ENCODE measurements at places on chromosomes 7 and 10.

- peak; percentile 8 for DNase-seq
These were observed 13.1 kb downstream of the PHKG1 start for GRCh38 chr7:56079450-56080185.

DNA sequence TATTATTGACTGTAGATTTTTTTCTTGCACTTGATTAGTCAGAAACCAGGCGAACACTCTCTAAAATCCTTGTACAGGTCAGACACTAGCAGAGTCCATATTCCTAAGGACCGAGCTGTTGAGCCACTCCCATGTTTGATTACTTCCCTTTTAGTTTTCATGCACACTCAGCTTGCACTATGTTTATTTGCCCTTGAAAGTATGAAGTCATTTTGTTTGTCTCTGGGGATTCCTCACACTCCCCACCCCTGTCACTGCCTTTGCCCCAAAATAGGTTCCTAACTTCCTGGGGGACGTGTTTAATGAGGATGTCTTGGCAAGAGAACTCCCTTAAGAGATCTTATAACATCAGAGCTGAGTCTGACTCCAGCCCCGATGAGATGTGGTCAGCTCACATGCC is 182.1 kb downstream of the EVX1 start:
- DNase-seq = no peak

GRCh38 chr7:105006367-105007136 is 7.5 kb upstream of the KMT2E start:
- DNase-seq = no peak

DNA sequence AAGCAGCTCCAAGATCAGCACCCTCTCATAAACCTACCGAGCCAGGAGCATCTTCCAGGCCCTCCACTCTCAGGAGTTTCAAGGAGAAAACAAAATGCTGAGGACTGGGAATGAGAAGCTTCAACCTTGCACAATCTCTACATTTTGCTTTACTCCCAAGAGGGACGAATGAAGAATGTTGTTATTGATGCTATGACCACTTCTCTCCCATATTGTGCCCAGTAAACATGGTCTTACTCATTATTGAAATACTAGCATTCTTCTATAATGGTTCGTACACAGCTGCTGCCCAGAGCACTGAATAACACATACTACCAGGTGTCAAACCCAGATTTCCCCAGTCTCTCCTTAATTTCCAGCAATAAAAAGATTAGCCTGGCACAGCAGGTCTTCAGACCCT is 63.4 kb upstream of the BET1 start:
- no peak for DNase-seq

GRCh38 chr10:82245906-82246560 is 371.0 kb downstream of the NRG3 start:
- DNase-seq = no peak

DNA sequence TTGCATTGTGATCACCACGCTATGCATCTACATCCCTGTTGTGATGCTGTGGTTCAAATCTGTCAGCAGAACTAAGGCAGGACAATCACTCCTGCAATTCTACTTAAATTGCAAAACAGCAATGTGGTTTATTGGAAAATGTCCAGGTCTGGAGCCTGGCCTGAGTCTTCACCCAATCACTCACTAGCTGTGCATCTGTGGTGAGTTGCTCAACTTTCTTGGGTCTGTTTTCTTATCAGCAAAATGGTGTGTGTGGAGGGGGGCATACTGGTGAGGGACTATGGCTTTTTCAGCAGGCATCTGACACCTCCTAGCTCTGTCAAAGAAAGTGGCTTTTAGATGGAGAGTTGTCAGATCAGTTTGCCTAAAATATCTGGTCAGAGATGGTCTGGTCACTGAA is 108.3 kb upstream of the FEZF1 start:
- no peak for DNase-seq

GRCh38 chr7:23434147-23434917 is 36.0 kb downstream of the IGF2BP3 start:
- DNase-seq = no peak

DNA sequence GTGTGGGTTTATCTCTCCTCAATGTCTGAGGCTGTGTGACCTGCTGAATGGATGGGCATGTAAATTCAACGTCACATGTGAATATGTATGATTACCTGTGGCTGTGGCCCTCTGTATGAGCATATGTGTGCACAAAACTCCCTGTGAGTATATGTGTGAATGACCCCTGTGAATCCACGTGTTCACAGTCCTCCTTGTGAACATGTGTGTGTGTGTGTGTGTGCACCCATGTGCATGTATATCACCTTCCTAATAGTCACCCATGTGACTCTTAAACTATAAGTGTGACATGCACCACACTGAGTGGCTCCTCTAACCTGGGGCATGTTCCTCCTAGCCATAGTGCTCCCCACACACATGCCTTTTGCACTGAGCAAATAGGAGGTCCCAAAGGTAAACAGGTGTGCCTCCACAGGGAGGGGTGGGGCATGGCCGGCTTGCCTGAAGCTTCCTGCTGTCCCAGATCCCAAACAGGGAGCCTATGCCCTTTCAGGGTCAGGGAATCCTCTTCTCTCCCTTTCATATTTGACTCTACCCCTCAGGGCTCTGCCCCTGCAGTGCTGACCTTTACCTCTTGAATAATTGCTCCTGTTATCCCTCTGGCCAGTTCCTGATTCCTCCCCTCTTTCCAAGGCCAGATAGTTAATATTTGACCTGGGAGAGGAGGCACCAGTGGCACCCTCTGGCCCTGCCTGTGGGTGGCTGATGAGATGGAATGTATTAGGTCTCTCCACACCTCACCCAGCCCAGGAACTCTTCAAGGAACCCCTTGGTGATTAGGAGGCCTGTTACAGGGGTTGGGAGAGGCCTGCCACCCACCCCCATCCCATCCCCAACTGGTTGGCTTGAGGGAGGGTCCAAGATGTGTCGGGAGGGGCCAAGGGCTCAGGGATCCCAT is 1.9 kb downstream of the SEMA4G start:
- DNase-seq = no peak

- no peak for DNase-seq
These were observed 10.2 kb upstream of the CH25H start for GRCh38 chr10:89217057-89217990.

DNA sequence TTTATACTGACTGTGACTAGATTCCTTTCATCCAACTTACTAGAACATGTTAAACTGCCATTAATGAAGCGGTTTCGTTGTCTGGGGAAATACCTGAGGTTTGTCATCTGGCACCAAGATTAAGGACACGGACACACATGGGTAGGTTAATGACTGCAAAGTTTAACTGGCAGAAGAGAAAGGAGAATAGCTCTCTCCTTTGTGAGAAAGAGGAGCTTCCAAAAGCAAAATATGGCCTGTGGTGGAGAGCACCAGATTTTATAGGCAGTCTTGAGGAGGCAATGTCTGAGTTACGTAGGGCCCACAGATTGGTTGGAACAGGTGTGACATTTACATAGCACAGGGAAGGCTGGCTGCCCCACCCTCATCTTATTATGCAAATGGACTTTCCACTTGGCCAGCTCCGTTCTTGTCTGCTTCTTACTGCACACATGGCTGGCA is 1193.0 kb upstream of the CELF2 start:
- no peak for DNase-seq

GRCh38 chr10:127215866-127216265 is 19.5 kb upstream of the INSYN2A start:
- no peak for DNase-seq

DNA sequence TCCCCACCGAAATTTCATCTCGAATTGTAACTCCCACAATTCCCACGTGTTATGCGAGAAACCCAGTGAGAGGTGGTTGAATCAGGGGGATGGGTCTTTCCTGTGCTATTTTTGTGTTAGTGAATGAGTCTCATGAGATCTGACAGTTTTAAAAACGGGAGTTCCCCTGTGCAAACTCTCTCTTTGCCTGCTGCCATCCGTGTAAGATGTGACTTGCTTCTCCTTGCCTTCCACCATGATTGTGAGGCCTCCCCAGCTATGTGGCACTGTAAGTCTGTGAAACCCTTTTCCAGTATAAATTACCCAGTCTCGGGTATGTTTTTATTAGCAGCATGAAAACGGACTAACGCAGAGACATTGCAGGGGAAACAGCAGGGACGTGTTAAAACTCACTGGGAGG is 5.3 kb upstream of the OLAH start:
- DNase-seq = no peak

- no peak for DNase-seq
These were observed 1.2 kb downstream of the HOXA10 start for GRCh38 chr7:27172823-27173510.

GRCh38 chr7:39416866-39417265 is 149.3 kb upstream of the YAE1 start:
- no peak for DNase-seq

GRCh38 chr7:47078241-47078640 is 503.7 kb downstream of the TNS3 start:
- DNase-seq = no peak

GRCh38 chr7:124761164-124761715 is 4.4 kb downstream of the GPR37 start:
- no peak for DNase-seq

DNA sequence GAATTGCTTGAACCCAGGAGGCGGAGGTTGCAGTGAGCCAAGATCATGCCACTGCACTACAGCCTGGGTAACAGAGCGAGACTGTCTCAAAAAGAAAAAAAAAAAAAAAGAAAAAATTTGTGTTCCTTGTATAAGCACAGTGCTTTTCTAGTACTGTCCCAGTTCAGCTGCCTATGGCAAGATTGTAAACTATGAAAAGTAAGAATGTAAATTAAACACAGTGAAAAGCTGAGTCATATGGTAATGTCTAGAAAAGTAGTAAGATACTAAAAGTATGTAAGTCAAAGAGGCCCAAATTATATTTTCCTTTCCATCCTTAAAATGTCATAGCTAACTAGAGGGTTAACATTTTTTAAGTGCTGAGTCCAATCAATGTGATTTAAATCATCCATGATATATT is 42.8 kb downstream of the RBM20 start:
- DNase-seq = no peak

DNA sequence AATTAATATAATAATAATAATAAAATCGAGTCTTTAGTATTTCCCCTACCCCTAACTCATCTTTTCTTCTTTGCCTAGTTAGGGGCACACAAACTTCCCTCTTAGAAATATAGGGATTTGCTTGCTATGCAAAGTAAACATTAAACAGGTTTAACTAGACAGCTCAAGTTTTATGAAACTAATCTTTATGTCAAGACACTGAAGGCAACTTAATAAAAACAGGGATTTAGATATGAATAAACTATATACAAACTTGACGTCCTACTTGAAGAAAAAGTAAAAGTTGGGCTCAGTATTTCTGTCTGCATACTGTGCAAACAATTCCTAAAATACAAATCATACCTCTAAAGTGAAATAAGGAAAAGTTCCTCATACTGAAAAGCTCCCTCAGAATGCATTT is 52.1 kb upstream of the CAV2 start:
- DNase-seq = no peak

DNA sequence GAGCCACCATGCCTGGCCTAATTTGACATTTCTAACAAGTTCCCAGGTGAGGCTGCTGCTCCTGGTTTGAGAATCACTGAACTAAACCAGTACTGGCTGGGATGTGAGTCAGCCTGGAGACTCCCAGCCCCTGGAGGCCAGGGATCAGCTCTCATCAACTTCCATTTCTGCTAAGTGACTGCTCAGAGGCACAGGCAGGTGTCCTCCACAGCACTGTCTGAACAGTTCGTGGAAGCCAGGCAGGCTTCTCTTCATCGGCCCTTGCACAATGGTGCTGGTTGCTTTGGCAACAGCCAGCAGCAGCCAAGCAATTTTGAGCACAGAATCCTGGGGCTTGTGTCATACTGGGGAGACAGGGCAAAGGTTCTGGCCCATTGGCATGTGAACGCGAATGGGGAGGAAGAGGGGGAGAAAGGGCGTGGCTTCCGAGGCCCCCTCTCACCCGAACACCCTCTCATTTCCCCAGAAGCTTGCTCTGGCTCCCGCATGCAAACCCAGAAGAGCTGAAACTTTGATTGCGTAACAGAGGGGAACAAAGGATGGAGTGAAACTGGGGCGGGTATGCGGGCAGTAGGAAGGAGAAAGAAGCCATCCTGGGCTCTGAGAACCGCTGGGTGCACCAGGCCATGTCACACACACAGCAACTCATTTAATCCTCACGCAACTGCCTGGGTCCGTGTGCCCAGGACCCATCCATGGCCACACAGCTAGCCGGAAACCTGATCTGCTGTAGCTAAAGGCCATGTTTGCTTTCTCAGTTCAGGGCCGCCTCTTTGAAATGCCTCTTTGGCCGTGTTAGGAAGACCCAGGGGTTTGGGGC is 9.0 kb upstream of the POR start:
- no peak for DNase-seq

- no peak for DNase-seq
These were observed 222.6 kb downstream of the HTR7 start for GRCh38 chr10:90635111-90635765.

DNA sequence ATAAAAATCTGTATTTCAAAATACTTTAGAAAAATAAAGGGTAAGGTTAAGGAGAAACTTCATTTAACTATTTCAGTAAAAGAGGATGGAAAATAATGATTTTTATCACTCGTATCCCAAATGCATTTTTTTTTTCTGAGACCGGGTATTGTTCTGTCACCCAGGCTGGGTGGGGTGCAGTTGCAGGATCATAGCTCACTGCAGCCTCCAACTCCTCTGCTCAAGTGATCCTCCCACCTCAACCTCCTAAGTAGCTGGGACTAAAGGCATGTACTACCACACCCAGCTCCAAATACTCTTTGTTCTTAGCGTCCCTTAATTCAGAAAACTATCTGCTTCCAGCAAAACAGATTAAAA is 11.8 kb downstream of the KMT2C start:
- no peak for DNase-seq

DNA sequence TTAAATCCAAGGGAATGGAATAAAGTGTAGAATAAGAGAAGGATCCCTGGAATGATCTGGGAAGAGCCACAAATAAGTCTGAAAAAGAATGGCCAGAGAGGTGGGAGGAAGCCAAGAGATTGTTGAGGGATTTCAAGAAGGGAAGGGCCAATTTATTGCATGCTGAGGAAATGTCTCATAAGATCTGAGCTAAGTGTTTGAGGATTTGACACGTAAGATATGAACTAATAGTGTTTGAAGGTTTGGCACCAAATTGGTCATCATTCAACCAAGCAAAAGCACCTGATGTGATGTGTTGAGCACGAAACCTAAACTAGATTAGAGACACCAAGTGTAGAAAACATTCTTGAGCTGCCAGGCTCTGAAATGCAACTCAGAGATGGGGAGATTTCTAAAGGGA is 97.9 kb downstream of the TSPAN12 start:
- no peak for DNase-seq
